Left ventricle myocardium inferior (tissue), 1 donor: ENCODE measurements at places on chromosomes 5 and 9. TPM values are rescaled to one million over a fixed set of nuclear protein-coding genes. Genes with fewer than 3 reads are reported as not detected.

DNA sequence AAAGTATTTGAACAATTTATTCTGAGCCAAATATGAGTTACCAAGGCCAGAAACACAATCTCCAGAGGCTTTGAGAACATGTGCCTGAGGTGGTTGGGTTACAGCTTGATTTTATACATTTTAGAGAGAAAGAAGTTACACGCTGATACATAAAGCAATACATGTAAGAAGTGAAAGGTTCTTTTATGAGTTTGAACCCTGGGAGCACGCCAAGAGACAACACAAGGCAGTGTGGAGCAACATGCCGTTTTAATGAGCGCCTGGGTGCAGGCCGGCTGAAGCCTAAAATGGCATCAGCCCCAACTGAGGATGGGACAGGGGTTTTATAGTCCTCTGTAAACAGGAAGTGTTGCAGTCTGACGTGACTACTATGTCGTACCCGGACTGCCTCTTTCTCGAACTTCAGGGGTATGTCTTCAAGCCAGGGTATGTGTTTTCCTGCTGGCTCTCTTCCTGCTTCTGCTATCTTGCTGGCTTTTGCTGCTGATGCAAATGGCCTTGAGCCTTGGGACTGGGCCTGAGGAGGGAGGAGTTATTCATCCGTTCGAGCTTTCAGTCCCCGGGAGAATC is 193.7 kb downstream of the CYLC2 start:
- DNase-seq, result no peak

SV2C gene
- 0.44 TPM for total RNA-seq

GRM6 gene
- not detected for total RNA-seq

GRCh38 chr5:119318256-119318894 is 37.4 kb upstream of the TNFAIP8 start:
- DNase-seq, result no peak

DNA sequence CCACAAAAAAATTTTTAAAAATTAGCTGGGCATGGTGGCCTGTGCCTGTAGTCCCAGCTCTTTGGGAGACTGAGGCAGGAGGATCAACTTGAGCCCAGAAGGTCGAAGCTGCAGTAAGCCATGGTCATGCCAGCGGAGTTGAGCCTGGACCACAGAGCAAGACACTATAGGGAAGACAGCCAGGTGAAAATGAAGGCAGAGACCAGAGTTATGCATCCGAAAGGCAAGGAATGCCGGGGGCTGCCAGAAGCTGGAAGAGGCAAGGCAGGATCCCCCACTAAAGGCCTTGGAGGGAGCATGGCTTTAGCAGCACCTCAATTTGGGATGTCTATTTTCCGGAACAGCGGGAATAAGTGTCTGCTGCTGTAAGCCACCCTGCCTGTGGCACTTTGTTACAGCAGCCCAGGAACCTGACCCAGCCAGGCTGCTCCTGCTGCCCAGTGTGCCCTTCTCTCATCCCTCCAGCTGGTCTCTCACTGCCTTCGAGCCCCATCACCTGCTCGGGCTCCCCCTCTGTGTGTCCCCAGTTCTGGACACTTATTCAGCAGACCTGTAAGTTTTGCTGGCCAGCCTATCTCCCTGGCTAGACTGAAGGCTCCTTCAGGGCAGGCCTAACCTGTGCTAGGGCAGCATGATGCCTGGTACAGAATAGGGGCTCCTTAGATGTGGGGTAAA is 16.8 kb upstream of the JADE2 start:
- no peak for DNase-seq

INSL4 gene
- total RNA-seq, result not detected

- DNase-seq, result no peak
These were observed 262.0 kb upstream of the C9orf72 start for GRCh38 chr9:27835286-27835685.

ADRB2 gene
- 5.1 TPM for total RNA-seq
